Diencephalon (tissue), 1 donor: ENCODE measurements at places on chromosomes 2 and 18. TPM values are rescaled to one million over a fixed set of nuclear protein-coding genes. Genes with fewer than 3 reads are reported as not detected.

ZBTB7C gene
- total RNA-seq: 9.9 TPM

DES gene
- 1.4 TPM for total RNA-seq

FSIP2 gene
- 2.3 TPM for total RNA-seq

FRZB gene
- 5.5 TPM for total RNA-seq

DSC3 gene
- total RNA-seq: 0.23 TPM

PTPRM gene
- 190 TPM for total RNA-seq

ANO7 gene
- 0.46 TPM for total RNA-seq

NTSR2 gene
- total RNA-seq: 4.2 TPM

SETBP1 gene
- total RNA-seq: 42.0 TPM

RAB1A gene
- total RNA-seq: 128 TPM

TRABD2A gene
- 2.5 TPM for total RNA-seq

INPP5D gene
- 6.5 TPM for total RNA-seq

PXDN gene
- 30.0 TPM for total RNA-seq

KCNG3 gene
- 2.8 TPM for total RNA-seq

OXER1 gene
- not detected for total RNA-seq

LAPTM4A gene
- total RNA-seq: 75.9 TPM

SEPTIN10 gene
- total RNA-seq: 80.5 TPM

TPO gene
- total RNA-seq: 0.23 TPM
